ENCODE measurements at places on chromosomes 5 and 9.
A peak's percentile ranks its signal among the peaks of the same experiment; 100 is the strongest.

DNA sequence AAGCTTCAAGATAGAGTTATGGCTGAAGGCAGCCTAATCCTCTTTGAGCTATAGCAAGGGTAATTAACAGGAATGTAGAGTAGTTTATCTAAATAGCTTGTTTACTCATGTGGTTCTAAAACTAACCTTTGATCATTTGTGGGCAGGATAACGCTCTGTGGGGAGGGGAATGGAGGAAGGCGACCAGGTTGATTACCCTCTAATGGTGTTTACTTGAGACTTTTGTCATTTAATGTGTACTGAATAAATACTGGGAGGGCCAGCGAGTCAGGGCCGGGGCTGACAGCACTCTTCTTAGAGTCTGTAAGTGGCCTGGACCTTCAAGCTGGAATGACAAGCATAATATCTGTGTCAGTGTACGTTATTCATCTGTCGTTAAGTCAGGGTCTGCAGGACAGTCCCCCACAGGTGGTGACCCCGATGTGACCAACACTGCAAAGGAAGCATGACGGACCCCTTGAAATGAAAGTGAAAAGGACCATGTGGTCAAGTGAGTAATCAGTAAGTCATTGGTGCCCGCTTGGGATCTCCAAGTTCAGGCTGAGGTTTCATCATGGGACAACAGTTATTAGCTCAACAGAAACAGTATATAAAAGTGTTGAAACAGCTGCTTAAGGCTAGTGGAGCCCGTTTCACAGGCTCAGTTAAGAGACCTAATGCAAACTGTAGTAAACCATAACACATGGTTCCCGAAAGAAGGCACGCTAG, 162.6 kb downstream of the CPLANE1 start:
- no peak for DNase-seq

DNA sequence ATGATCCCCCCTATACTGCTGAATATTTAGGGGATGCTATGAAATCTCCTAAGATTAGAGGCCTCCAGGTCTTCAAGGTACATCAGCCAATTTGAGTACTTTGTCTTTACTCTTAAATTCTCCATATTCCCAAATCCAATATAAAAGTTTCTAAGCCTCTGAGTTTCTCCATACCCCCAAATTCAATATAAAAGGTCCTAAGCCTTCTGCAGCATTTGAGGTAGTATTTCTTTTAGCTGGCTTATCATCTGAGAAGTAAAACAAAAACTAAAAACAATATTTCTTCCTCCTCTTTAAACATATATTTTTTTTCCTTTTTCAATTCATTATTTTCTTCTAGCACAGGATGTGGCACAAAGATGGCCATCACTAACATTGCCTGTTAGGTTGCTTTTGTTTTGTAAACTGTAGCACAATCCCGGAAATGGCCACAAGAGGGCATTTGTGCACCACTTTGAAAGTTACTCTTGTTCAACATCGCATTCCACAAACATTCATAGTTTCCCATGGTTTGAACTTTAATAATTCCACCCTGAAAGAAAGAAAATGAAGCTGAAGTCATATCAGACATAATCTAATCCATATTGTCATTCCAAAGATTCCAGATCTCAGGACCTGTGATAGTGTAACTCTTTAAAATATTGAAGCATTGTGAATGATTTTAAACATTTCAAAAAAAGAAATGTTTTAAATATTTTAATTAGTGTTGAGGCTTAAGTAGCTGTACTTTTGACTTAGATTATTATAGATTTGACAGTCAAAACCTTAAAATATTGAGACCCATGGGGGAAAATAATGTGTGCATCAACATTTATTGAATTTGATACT, 21.0 kb upstream of the SCGB3A2 start:
- DNase-seq, result peak; percentile 37

DNA sequence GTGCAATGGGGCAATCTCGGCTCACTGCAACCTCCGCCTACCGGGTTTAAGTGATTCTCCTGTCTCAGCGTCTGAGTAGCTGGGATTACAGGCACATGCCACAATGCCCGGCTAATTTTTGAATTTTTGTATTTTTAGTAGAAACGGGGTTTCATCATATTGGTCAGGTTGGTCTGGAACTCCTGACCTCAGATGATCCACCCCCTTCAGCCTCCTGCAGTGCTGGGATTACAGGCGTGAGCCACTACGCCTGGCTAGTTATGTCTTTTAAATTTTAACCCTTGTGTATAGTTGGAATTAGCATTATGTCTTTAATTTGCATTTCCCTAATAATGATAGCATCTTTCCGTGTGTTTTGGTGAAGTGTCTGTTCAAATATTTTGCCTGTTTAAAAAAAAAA, 11.5 kb downstream of the GPBP1 start:
- DNase-seq, result no peak

GRCh38 chr5:110790673-110791072, 51.9 kb downstream of the SLC25A46 start:
- DNase-seq, result no peak

GRCh38 chr5:90571147-90571773, 12.7 kb downstream of the ADGRV1 start:
- no peak for DNase-seq

GRCh38 chr5:92002721-92003274, 619.7 kb upstream of the ARRDC3 start:
- no peak for DNase-seq

DNA sequence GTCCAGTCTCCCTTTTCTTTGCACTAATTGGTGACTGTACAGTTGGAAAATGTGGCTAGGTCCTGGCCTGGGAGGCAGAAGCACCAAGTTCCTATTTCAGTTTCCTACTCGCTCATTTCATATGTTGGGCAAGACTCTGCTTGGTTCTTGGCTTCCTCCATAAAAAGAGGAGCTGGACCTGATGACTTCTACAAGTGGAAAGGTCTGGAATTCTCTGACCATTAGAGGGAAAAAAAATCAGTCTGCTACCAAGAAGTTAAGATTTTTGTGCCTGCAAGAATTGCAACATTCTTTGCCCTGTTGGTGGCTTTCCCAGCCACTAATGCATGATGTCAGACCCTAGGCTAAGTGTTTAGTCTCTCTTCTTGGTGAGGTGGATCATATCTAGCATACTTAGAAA, 91.5 kb downstream of the WDR41 start:
- DNase-seq, result no peak

GRCh38 chr5:14008819-14009311, 64.4 kb upstream of the DNAH5 start:
- no peak for DNase-seq

Measured in renal cortex interstitium (tissue), 15 donors.